ENCODE measurements at places on chromosomes 2 and 18.

DNA sequence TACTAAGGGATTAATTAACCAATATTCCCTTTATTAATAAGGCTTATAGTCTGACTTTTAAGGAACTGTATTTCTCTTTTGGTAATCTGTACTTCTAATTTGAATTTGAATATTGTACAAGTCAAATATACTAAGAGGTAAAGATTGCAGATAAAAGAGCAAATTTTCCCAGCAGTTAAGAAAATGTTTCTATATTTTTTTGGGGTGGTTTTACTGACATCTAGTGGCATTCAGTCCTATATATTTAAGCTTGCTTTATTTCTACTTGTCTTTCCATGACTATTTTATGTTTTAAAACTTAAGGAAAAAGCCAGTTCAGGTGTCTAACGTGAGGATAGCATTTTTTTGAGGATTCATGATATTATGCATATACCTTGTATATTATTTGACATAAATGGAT is 41.6 kb downstream of the TDRD15 start:
- no peak for DNase-seq

DNA sequence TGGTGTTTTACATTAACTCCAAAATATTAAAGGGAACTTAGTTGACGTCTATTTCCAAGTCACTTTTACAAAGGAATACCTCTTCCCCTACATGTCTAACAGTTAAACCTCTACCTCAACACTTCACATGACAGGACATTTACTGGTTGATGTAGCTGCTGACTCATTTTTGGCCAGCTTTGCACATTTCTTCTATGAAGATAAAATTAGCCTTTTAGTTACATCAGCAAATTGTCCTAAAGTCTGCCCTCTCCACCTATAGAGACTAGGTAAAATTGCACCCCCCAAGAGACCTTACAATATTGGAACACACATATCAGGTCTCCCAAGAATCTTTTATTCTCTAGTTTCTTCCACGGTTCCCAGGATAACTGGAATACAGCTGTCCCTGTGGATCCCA is 10.1 kb upstream of the CERS6 start:
- DNase-seq: no peak

DNA sequence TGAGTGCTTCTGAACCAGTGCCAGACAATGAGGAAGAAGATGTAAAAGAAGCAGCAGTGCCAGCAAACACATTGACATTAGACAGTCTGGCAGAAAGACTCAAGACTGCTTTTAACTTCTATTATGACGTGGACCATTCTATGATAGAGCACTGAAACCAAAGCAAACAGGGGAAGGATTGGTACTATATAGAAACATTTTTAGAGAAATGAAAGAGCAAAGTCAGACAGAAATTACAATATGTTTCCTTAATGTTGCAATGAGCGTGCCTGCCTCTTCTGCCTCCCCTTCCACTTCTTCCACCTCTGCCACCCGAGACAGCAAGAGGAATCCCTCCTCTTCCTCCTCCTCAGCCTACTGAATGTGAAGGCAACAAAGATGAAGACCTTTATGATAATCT is 39.7 kb downstream of the DHX57 start:
- no peak for DNase-seq

- no peak for DNase-seq
These were observed 2.6 kb downstream of the CHRNG start for GRCh38 chr2:232541961-232542714.

DNA sequence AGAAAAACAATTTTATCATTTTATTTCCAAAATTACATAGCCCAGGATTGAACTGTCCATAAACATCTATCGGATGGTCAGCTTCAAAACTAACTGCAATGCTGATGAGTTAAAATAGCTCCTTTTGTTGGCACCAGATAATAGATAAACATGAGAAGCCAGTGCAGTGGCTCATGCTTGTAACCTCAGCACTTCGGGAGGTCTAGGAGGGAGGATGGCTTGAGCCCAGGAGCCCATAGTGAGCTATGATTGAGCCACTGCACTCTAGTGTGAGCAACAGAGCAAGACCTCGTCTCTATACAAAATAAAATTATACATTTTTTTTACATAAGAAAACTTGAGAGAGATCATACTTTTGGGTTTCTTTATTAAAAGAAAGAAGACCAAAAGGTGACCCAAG is 34.6 kb upstream of the IMPA2 start:
- peak; percentile 73 for DNase-seq

GRCh38 chr2:41826921-41827320 is 220.9 kb upstream of the PKDCC start:
- no peak for DNase-seq

DNA sequence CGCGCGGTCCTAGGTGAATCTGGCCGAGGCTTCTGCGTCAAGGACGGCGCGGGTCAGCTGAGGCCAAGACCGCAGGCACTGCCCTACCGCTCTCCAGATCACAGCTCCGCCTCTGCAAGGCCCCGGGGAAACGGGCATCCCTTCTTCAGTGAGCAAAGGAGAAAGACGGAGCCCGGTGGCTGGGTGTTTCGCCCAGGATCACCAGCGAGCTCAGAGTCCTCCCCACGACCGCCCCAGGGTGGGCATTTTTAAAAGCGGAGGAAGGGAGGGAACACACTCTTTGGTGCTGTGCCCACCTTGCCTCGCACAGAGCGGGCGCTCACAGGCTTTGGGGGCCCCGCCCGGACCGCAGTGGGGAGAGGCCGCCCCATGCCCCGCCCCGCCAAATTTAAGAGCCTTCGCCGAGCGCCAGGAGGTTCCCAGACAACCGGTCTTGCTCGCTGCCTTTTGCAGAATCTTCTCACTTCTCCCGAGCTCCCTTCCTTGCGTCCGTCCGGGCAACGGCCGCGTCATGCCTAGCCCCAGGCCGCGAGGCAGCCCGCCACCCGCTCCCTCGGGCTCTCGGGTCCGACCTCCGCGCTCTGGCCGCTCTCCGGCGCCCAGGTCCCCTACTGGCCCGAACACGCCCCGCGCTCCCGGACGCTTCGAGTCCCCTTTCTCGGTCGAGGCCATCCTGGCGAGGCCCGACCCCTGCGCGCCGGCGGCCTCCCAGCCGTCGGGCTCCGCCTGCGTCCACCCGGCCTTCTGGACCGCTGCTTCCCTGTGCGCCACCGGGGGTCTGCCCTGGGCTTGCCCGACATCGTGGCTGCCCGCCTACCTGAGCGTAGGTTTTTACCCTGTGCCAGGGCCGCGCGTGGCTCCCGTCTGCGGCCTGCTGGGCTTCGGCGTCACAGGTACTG is at the start of gene NOTO:
Gene NOTO (plus strand): TSS at position 419 of the 899 bp plus-strand sequence. CDS start 93 bp downstream, at position 512.
- DNase-seq: peak; percentile 21

- peak; percentile 68 for DNase-seq
These were observed 2.6 kb downstream of the HS6ST1 start for GRCh38 chr2:128315829-128316776.

DNA sequence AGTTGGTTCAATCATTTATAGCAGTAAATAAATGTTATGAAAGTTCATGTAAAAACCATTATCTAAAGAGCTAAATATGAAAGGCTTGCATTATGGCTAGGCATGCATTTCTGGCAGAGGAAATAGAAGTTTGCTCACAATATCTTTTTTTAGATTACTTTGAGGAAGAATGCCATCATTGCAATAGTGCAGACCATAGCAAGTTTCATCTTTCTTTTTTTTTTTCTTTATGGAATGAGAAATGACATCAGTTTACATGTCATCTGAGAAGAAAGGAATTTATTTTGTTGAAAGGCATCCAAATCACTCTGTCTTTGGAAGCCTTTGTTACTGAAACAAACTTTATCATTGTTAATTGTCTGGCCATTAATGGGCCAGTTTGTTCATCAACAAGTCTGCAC is 74.5 kb upstream of the NCKAP5 start:
- DNase-seq: no peak

GRCh38 chr2:28277466-28277865 is 115.2 kb upstream of the FOSL2 start:
- no peak for DNase-seq

GRCh38 chr2:148531235-148531634 is 113.3 kb upstream of the EPC2 start:
- DNase-seq: no peak

- DNase-seq: no peak
These were observed 51.8 kb downstream of the NTSR2 start for GRCh38 chr2:11617984-11618707.

- peak; percentile 49 for DNase-seq
These were observed 34.9 kb downstream of the CCDC88A start for GRCh38 chr2:55384786-55385185.

DNA sequence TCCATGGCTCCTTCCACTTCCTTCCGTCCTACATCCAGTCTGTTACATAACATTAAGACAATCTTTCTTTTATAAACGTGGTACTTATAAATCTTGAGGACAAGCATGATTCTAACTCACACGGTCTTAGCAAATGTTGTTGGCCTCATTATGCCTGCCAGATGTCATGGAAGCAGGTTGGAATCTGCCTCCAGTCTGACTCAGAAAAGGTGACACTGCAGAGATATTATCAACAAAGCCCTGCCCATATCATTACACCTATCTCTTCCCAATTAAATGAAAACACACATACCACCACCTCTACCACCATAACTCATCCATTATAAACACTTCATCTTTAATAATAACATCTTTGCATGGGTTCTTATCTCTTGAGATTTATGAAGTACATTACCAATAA is 334.7 kb upstream of the CHAC2 start:
- DNase-seq: no peak

DNA sequence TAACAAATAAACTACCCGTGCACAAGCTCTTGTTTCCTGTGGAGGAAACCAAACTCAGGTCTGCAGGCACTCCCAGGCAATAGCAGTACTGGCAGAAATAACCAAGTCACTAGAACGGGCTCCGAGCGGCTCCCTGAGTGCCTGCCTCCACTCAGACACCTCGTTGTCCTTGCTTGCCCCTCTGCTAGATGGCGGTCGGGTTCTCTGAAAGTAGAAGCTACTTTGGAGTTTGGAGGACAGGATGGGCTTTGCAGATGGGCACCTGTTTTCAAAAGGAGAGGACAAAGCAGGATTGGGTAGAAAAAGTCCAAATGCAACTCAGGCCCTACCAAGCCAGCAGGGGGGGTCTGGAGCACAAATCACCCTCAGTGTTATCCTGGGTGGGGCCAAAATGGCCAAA is 136.4 kb downstream of the LRRC30 start:
- no peak for DNase-seq

- DNase-seq: no peak
These were observed 52.2 kb upstream of the CAB39 start for GRCh38 chr2:230660294-230661060.

DNA sequence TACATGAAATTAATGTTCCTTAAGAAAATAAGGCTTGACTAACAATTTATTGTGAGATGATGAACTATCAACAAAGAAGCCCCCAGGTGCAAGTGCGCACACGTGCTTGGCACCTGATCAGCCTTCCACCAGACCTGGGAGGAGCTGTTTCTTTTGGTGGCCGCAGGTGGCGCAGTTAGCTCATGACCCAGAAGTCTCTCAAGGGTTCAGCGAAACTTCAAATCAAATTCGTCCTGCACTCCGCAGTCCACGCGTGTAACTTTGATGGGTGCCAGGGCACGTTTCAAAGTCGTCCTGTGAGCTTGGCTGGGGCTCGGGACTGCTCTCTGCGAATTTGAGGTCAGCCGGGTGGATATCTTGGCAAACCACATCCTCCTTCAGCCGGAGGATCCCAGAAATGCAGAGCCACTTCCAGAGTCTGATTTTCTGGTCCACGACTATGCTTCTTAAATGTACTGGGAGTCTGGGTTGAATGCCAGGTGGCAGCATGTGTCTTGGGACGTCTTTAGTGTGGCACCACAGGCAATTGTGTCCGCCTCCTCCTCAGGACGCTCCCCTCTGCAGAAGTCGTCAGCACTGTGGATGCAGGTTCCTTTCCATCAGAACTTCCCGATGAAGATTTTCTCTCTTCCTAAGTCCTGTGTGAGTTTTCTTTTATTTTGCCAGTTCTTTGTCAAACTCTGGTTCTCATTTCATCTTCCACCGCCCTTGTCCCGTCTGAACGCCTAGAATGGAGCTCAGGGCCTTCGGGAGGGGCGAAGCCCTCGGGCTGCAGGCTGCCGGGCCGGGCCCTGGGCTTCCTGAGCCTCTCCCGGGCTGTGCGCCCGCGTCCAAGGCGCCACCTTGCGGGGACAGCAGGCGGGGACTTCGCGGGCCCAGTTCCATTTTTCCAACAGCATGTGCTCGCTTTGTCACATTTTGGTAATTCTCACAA is 61.3 kb upstream of the RAPGEF4 start:
- peak; percentile 25 for DNase-seq

DNA sequence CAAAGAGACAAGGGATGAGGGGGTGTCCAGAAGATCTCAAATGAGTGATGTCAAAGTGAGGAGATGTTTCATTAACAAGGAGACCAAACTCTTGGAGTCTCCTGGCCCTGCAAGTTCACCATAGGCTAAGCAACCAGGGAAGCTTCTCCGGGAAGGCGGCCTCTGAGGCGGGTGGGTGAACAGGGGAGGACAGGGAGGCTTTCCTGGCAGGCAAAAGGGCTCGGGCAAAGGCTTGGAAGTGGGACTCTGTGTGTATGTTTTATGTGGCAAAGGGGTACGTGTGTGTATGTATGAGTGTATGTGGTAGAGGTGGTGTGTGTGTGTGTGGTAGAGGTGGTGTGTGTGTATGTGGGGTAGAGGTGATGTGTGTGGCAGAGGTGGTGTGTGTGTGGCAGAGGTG is 163.9 kb downstream of the DYSF start:
- no peak for DNase-seq

DNA sequence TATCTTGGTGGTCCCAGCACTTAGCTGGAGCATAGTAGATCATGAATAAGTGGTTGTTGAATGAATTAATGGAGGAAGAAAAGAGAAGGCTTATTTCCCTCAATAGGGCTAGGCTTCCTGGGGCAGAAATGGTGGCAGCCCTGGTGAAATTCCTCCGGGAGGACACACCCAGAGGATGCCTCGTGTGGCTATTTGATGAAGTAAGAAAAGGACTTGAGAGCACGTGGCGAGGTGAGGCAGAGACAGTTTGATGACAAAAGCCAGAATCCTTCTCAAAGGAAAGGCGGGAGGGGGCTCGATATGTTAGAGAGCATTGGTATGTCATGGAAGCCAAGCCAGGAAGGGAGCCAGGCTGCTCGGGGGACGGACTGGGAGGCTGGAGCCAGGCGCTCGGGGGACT is 14.7 kb downstream of the FAM228A start:
- no peak for DNase-seq

- DNase-seq: no peak
These were observed 489.5 kb downstream of the IRS1 start for GRCh38 chr2:226310146-226310545.

GRCh38 chr2:47631792-47632398 is 151.1 kb upstream of the MSH6 start:
- DNase-seq: peak; percentile 68

- no peak for DNase-seq
These were observed 56.0 kb downstream of the LIPG start for GRCh38 chr18:49617865-49618264.

GRCh38 chr2:123917241-123917640 is 107.8 kb upstream of the CNTNAP5 start:
- no peak for DNase-seq

- DNase-seq: no peak
These were observed 79.6 kb upstream of the DNMT3A start for GRCh38 chr2:25421289-25421688.
